EL (cell line): ENCODE measurements at places on chromosomes 13 and 19.

DNA sequence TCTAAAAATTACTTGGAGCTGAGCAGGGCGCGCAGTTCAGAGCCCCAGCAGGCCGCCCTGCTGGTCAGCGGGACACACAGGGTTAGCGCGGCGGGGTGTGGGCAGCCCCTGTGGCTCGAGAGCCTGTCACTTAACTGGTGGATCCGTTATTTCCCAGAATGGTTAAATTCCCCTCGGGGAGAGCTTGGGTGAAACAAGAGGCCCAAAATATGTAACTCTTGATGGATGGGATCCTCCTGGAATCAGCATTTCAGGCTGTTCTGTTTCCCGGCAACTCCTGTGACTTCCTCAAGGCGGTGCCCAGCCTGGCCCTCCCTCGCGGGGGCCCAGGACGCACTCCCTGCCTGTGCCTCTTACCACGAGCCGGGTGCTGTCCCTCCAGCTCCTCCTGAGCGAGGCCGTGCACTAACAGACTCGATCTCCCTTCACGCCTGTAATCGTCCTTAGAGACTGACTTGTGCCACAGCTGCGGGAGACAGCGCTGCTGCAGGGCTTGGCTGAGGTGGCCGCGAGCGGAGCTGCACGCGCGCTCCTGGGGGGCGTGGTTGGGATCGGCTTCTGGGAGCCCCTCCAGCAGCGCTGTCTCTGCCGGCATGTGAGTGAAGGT lies 9.7 kb downstream of the PTBP1 start:
- DNase-seq: no peak

DNA sequence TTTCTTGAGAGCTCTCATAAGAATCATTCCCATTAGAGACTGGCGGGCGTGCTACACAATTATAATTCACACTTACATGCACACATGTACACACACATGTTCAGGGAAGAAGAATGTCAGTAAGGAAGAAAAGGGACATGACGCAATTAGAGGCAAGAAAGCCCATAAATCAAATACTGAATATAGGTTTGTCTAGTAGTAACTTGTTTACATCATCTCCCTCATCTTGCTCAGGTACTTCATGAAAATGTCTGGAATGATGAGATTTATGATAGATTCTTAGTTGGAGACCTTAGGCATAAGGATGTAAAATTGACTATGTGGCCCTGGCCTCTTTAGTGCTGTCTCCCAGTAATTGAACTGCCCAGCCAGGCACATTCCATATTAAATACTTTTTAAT lies 628.0 kb upstream of the PCDH20 start:
- DNase-seq: no peak

DNA sequence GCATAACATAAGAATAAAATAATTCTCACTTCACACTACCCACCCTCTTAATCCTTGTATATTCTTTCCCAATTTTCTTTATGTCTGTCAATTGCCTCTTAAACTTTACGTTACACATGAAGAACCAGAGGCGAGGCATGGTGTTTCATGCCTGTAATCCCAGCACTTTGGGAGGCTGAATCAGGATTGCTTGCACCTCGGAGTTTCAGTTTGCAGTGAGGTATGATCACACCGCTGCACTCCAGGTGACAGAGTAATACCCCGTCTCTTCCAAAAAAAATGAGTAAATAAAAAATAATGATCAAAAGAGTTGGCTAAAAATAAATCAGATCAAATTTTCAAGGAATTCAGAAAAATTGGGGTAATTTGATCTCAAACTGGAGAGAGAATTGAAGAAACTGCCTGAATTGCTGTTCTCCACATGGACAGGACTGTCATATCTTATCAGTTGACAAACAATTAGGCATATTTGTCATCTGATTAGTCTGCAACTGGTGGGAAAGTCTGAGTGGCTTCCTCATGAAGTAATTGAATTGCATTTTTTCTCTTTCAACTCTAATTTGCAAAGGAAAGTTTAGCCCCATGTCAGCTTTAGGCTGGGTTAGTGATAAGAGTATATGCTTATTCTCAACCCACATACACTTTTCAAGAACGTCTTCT lies 302.9 kb downstream of the ITGBL1 start:
- DNase-seq: no peak

DNA sequence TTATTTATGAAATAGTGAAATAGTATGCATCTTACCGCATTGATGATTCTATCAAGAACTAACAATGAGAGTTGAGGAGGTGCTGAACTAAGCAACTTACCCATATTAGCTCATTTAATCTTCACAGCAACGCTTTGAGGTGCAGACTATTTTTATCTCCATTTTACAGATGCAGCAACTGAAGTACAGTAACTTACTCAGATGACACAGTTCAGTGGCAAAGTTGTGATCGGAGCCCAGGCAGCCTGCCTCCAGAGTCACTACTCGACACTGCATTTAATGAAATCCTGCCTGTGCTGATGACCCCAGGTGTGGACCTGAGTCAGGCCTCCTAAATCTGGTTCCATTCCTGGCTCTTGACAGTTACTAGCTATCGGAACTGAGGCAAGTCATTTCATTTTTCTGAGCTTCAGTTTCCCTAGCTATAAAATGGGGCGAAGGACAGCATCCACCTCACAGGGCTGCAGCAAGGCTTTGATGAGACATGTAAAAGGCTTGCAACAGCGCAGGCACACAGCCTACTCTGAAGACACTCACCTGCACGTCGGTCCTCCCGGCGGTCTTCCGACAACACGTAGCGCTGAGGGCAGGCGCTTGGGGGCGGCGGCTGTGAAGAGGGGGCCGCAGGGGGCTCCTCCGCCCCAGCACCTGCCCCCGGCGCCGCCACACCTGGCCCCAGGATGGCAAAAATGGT lies 1.5 kb downstream of the MYPOP start:
- DNase-seq: no peak

- no peak for DNase-seq
These were observed 88.1 kb downstream of the POSTN start for GRCh38 chr13:37510441-37510840.

GRCh38 chr19:34976611-34977010 lies 12.6 kb upstream of the ZNF792 start:
- DNase-seq: no peak

DNA sequence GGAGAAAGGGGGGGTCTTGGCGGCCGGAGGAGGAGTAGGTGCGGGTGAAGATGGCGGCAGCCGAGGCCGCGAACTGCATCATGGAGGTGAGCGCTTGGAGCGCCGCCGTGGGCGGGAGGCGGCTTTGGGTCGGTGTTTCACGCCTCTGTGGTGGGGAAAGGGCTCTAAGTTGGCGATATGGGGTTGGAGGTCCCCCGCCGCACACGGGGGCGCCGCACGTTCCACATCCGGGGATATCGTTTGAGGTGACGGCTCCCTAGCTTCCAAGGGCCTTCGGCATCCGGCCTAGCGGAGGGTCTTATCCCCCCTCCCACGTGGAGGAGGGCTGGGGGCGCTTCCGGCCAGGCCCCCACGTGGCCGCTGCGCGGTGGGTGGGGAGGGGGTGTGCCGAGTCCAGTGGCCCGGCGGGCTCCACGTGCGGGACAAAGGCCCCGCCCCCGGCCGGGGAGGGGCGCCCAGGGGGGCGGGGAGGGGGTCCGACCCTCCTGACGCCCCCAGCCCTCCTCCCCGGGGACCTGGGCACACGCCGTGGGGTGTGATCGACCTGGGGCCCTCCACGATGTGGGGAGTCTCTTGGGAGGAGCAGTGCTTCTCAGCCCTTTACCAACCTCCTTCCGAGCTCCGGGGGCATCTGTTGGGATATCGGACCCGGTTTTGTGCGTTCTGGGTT lies at the start of gene PRMT1:
TSS of gene PRMT1 (plus strand) at position 41 of the 670 bp plus-strand sequence. CDS start at position 51, 10 bp downstream.
- DNase-seq: peak; percentile 47

- no peak for DNase-seq
These were observed 682.7 kb upstream of the ARGLU1 start for GRCh38 chr13:107250628-107251027.

DNA sequence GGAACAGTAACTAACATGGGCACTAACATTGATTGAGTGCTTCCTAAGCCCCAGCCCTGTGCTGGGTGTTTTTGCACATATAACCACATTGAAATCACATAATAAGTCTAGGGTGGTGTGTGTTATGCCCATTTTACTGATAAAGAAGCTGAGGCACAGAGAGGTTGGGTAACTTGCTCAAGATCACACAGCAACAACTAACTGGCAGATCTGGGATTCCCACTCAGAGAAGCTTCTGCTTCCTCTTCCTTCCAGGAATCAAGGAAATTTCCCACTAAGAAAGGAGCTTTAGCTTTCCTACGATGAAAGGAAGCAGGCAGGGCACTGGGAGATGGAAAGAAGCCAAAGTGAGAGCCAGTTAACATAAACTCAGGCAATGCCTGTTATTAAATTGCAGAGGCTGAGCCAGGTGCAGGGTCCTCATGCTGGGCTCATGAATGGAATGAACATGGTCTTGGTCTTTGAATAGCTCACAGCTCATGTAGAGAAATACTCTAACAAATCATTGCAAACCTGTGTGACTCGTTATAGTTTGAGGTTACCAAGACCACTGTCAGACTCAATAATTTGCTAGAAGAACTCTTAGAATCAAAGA lies 10.1 kb downstream of the SSC5D start:
- no peak for DNase-seq

DNA sequence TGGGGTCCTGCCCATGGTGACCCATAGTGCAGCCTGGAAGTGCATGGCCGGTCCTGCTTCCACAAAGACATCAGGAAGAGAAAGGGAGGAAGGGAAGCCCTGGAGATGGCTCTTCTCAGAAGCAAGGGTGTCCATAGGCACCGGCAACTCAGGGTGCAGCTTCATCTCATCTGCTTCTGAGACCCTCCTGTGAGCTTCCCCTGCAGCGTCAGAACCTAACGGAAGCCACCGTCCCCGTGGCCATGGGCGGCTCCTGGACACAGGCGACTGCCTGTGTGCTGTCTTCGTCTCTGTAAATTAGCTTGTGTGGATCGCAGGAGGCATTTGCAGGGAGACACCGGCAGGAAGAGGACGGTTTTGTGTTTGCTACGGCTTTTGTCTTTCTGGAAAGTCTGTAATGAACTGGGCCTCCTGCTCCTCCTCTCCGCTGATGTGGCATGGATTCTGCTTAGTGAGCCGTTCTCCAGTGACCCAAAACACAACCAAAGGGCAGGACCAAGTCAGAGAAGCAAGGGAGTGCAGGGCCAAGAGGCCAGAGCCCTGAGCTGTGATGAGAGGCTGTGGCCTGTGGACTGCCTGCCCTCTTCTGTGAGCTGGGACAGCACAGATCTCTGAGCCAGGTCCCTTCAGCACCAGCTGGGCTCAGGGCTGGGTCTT lies 2.5 kb downstream of the ATP4B start:
- no peak for DNase-seq

DNA sequence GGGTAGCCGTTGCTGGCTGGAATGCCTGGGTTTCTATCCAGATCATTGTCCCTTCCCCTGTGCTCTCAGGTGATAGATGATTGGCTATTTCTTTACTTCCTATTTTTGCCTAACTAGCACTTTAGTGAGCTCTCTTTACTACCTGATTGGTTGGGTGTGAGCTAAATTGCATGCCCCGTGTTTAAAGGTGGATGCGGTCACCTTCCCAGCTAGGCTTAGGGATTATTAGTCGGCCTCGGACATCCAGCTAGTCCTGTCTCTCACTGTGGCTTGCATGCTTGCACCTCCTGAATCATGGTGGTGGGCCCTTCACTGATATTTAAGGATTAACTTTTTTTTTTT lies 10.1 kb downstream of the TTYH1 start:
- DNase-seq: no peak

- no peak for DNase-seq
These were observed 216.2 kb downstream of the SLC7A1 start for GRCh38 chr13:29379281-29379680.

DNA sequence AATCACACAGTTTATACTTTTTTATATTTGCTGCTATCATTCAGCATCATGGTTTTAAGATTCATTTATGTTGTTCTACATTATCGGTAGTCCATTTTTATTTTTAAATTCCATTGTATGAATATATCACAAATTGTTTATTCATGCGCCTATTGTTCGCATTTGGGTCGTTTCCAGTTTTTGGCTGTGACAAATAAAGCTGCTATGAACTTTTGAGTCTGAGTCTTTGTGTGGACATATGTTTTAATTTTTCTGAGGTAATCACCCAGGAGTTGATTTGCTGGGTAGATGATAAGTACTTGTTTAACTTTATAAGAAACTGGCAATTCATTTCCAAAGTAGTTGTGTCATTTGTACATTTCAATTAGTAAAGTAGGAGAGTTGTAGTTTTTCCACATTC lies 74.2 kb upstream of the CSNK1A1L start:
- no peak for DNase-seq

DNA sequence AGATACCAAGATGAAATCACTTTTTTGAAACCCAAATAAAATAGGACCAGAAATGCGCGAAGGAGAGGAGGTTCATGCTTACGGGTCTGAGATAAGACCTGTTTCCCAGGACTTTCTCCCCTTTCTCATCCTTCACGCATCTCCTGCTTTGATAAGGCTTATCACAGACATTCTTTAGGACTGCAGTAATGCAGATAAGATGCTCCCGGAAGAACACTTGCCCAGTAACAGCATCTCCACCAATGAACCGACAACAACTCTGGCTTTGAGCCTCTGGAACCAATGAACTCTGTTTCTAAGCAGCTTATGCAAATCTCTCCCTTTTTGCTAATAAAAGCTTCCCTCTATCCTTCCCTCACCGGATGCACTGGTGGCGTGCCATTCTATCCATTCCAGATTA lies 783.4 kb upstream of the ARGLU1 start:
- DNase-seq: no peak
